ENCODE measurements at places on chromosomes 7 and 10. TPM values are rescaled to one million over a fixed set of nuclear protein-coding genes. Genes with fewer than 3 reads are reported as not detected.

DNA sequence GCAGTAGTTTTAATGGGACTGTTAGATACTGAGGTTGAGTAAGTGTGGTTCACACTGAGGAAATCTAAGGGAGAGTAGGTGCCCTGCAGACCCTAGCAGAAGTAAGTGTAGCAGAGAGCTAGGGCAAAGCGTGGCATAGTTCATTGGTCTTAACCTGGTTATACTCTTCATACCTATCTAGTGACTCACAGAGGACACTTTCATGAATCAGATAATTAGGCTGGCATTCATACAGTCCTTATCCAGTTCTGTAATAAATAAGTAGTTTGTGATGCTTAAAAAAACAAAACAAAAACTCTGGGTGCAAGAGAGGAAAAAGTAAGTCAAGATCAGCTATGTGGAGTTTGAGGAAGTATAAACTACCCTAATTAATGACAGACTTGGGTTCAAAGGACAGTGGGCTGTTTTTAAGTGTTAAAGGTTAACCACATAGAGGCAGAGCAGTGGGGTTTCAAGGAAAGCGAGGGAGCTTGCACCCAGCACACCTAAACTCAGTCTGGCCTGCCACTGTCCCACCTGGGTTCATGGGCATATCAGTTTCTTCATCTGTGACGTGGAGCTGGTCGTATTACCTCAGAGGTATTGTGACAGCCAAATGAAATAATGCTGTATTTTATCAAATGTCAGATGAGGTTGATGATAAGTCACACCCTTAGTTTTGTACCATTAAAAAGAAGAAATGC lies 27.1 kb downstream of the LMTK2 start:
- DNase-seq = peak; percentile 4

The ENTPD1 gene
- 3.7 TPM for total RNA-seq

DNA sequence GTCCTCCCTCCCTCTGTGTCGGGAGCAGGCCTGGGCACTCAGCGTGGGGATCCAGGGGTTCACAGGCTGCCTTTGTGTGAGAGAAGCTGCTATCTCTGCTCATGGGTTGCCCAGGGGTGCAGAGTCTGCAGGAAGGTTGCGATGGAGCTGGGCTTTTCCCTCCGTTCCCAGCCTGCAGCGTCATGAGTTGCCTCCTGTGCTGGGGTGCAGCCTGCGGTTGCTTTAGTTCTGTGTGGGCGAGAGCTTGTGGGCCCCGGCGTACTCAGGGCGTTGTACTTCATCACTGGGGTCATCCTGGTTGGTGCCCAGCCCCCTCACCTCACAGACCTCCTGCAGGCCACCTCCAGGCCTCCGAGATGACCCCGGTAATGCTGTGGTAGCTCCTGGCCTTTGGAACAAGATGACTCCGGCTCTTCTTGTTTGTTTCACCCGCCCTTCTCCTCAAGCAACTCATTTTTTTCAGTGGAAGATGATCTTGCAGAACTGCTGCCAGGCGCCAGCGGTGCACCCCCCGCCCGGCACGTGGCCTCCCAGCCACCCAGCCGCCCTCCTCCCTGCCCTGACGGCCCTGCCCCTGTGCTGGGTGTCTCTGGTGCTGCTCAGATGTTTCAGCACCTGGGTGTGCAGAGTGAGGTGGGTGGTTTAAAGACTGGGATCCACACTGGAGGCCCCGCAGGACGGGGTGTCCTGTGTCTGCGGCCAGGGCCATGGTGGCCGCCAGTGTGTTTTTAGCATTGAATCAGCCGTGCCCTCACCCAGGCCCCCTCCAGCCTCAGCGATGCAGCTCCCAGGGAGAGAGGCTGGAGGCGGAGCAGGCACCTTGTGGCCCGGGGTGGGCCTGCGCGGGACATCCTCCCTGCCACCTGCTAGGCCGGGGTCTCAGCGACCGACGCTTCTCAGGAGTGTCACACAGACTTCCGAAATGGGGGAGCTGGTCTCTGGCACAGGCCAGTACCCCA lies 7.2 kb downstream of the AP5Z1 start:
- no peak for DNase-seq

GRCh38 chr10:126022841-126023240 lies 126.5 kb downstream of the FANK1 start:
- DNase-seq = no peak

DNA sequence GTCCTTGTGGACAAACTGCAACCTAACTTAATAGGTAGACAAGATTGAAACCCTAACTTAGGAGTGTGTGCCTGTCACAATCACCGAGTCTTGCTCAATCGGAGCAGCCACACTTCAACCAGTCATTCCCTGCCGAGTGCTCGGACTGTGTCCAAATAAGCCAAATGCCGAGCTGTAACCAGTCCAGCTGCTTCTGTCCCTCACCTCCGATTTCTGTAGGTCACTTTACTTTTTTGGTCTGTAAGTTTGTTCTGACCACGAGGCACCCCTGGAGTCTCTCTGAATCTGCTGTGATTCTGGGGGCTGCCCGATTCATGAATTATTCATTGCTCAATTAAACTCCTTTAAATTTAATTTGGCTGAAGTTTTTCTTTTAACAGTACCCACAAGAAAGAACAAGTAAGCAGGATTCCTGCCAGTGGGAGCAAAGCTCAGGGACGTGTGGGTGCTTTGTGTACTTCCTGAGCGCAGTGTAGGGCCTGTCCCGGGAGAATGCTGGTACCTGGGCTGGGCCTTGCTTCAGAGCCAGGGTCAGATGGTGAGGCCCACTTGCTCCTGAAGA lies 140.1 kb downstream of the ACTR3B start:
- no peak for DNase-seq

- DNase-seq = no peak
These were observed 116.2 kb downstream of the SND1 start for GRCh38 chr7:127768241-127768640.

DNA sequence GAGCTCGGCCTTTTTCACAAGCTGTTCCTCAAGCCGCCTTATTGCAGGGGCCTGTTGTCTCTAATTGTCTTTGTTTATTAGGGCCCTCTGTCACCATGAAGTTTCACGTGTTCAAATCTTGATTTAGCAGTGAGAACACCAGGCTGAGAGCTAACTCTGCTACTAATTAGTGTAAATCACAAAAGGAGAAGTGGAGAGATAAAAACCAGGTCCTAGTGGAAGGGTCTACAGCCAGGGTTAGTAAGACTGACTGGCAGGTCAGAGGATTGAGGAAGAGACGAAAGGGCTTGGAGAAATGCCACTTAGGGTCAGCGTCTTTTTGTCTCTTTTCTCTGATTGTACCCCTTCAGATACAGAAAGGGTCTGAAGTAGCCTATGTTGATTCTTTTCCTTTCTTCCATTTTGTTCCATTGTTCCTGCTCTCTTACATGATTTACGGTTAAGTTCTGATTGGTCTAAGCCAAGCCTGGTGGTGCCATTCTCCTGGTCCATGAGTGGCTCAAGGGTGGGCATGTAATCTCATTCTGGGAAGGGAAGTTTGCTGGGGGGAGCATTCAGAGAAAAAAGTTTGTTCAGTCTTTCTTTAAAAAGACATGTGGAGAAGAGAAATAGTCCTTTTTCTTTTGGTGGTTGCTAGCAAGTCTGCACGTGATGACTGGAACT lies 21.3 kb downstream of the SSMEM1 start:
- DNase-seq = no peak

DNA sequence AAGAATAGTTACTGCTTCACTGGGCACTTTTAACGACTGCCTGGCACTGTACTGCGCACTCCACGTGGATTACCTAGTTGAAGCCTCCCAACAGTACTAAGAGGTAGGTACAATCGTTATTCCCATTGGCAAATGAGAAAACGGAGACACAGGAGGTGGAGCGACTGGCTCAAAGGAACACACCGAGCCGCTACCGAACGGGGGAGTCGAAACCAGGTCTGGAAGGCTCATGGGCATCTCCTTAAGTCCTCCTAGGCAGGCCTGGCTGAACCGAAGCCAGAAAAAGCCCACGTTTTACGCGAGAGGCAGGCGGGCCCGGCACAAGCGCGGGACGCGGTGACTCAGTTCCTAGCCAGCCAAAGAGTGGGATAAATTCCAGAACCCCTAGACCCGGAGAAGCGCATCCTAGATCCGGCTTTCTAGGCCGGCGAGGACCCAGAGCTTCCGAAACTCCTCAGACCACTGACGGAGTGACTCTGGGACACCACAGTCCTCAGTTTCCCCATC lies 472 bp downstream of the PDAP1 start:
- peak; percentile 33 for DNase-seq

DNA sequence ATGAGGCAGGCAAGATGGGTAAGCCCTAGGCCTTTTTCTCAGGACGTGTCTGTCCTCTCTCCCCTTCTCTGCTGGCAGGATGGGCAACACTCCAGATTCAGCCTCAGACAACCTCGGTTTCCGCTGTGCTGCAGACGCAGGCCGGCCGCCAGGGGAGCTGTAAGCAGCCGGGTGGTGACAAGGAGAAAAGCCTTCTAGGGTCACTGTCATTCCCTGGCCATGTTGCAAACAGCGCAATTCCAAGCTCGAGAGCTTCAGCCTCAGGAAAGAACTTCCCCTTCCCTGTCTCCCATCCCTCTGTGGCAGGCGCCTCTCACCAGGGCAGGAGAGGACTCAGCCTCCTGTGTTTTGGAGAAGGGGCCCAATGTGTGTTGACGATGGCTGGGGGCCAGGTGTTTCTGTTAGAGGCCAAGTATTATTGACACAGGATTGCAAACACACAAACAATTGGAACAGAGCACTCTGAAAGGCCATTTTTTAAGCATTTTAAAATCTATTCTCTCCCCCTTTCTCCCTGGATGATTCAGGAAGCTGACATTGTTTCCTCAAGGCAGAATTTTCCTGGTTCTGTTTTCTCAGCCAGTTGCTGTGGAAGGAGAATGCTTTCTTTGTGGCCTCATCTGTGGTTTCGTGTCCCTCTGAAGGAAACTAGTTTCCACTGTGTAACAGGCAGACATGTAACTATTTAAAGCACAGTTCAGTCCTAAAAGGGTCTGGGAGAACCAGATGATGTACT lies 13.1 kb downstream of the PHKG1 start:
- no peak for DNase-seq

GRCh38 chr7:27491534-27491933 lies 171.1 kb downstream of the HIBADH start:
- DNase-seq = no peak
